Kidney tubule cell (primary cell): ENCODE measurements at places on chromosomes 6 and 20.

DNA sequence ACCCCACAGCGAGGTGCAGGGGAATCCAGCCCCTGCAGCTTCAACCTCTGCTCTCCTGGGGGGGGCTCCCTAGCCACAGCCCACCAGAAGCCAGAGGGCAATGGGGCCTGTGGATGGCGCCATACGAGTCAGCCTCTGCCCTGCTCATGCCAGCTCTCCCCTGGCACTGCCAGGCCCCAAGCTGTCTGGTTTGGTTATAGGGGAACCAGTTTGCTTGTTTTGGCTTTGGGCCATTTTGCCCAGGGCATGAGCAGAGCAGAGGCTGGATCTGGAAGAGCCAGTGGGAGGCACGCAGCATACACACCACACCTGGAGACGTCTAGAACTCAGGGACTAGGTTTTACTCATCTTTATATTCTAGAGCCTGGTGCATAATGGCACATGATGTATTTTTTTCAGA, 66.7 kb upstream of the SLC22A16 start:
- peak; percentile 65 for DNase-seq

DNA sequence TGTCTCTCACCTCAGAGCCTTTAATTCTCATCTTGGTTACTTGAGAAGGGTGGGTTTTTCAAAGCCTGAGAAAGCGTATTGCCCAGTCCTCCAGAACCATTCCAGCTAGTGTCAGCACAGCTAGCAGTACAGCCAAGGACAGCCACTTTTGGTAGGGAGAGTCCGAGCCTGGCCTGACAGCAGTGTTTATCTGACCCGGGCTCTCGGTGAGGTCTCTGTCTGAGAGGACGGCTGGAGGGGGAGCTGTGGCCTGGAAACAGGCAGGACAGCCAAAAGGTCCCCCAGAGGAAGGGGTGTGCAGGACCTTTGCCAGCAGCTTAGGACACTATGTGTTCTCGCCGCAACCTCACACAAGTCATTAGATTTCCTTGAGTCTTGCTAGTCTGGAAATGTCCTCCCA, 38.8 kb downstream of the LYRM2 start:
- no peak for DNase-seq

GRCh38 chr6:87763276-87763675, 61.2 kb upstream of the AKIRIN2 start:
- no peak for DNase-seq

- DNase-seq: no peak
Observed at GRCh38 chr6:84282550-84282949, 55.1 kb upstream of the CEP162 start.

GRCh38 chr6:78910591-78911171, 43.3 kb downstream of the IRAK1BP1 start:
- peak; percentile 15 for DNase-seq

GRCh38 chr6:118101831-118102345, 194.8 kb downstream of the SLC35F1 start:
- DNase-seq: peak; percentile 61
